ENCODE measurements at places on chromosomes 5 and 9. TPM values are rescaled to one million over a fixed set of nuclear protein-coding genes. Genes with fewer than 3 reads are reported as not detected.
A peak's percentile ranks its signal among the peaks of the same experiment; 100 is the strongest.

GRCh38 chr5:98927242-98927988, 1.4 kb downstream of the CHD1 start:
- DNase-seq: peak; percentile 61

DNA sequence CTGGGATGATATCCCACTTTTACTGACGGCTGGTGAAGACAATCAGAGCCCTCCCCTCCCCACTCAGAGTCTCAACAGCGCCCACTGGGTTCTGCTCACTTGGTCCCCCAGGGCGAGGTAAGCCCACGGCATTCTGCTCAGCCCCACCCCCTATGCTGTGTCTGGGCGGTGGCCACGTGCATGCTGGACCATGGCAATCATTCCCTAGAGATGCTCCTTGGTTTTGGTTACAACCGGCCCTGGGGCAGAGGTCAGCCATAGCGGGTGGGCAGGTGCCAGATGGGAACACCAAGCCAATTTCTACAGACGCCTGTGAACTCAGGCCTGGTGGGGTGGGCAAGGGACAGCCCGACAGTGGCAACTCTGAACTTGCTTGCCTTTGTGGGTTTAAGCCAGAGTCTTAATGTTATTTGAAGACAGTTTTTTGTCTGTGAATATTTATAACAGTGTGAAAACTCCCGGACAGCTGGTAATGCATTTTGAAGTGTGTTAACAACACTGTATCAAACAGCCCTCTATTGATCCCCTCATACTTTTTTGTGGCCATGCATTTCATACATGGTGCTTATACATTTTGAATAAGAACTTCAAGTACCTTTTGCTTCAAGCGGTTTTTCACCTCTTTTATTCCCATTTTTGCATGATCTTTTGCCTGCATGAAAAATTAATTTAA, 94.2 kb downstream of the CRB2 start:
- DNase-seq: no peak

Gene CCNJL
- 4.4 TPM for total RNA-seq

DNA sequence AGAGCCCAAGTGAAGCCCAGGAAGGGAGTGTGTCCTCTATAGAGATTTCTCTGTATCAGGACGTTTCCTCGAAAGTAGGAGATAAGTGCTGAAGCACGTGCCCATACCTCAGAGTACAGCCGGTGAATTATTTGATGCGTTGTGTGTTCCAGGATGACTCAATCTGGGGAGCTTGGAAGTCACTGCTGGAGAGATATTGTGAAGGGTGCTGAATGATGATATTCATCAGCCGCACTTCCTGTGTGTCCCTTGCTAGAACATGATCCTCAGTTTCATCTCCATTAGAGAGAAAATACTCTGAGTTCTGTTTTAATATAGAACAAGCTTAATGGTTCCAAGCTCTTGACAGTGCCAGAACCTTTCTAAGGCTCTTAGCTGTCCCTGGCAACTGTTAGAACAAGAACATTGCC, 402.3 kb upstream of the ADAMTSL1 start:
- DNase-seq: no peak

GRCh38 chr9:36503172-36504088, 69.3 kb upstream of the MELK start:
- DNase-seq: peak; percentile 5

- peak; percentile 40 for DNase-seq
Measured at GRCh38 chr5:154038261-154038706, 426 bp downstream of the FAM114A2 start.

- no peak for DNase-seq
Measured at GRCh38 chr5:86864051-86864450, 246.3 kb downstream of the COX7C start.
